CD4-positive, CD25-positive, alpha-beta regulatory T cell (primary cell): ENCODE measurements at places on chromosomes 11 and 22.

GRCh38 chr11:128911239-128911638 is 20.1 kb downstream of the KCNJ5 start:
- peaks cover 27% of the 10 kb centered on the region for H3K27me3 ChIP-seq
- DNase-seq: no peak
- H3K4me3 ChIP-seq: no peak overlapping the region
- no peak overlapping the region for H3K27ac ChIP-seq

GRCh38 chr11:774873-775592 is 2.3 kb downstream of the GATD1 start:
- no peak overlapping the region for H3K27ac ChIP-seq
- H3K27me3 ChIP-seq: no peaks in the 10 kb centered on the region
- DNase-seq: no peak
- no peak overlapping the region for H3K4me3 ChIP-seq
- peaks cover 30% of the 10 kb centered on the region for H3K4me1 ChIP-seq

DNA sequence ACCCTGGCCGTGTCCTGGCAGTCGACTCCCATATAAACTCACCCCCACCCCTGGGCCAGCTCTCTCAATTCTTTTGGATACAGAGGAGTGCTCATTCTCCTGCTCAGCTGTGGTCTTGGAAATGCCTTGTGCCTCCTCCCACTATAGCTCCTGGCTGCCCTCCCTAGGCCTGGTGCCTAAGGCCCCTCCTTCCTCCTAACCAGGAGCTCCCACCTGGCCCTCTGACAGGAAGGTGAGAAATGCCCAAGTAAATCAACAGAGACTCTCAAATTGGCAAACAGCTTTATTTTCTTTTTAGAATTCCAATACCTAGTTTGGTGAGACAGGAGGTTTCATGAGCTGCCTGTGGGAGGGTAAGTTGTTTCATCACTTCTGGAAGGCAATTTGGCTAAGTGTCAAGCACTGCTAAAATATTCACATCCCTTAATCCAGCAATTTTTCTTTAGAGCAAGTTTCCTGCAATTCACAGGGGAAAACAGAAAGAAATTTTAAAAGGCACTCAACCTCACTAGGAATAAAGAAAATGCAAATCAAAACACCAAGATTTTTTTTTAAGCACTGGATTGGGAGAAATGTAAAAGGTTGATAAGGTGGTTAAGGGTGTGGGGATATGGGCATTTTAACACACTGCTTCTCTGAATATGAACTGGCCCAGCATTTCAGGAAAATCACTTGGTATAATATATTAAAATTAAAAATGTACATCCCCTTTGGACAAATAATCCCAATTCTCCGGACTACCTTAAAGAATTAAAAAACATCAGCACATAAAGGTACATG is 209.7 kb upstream of the ARHGAP20 start:
- no peak overlapping the region for H3K4me3 ChIP-seq
- H3K27me3 ChIP-seq: no peaks in the 10 kb centered on the region
- H3K4me1 ChIP-seq: no peaks in the 10 kb centered on the region

- H3K27me3 ChIP-seq: no peaks in the 10 kb centered on the region
- no peak overlapping the region for H3K4me3 ChIP-seq
- H3K4me1 ChIP-seq: no peaks in the 10 kb centered on the region
- no peak overlapping the region for H3K27ac ChIP-seq
- no peak for DNase-seq
- no peaks in the 10 kb centered on the region for H3K36me3 ChIP-seq
Measured at GRCh38 chr11:1177020-1177770, 19.4 kb downstream of the MUC5AC start.

DNA sequence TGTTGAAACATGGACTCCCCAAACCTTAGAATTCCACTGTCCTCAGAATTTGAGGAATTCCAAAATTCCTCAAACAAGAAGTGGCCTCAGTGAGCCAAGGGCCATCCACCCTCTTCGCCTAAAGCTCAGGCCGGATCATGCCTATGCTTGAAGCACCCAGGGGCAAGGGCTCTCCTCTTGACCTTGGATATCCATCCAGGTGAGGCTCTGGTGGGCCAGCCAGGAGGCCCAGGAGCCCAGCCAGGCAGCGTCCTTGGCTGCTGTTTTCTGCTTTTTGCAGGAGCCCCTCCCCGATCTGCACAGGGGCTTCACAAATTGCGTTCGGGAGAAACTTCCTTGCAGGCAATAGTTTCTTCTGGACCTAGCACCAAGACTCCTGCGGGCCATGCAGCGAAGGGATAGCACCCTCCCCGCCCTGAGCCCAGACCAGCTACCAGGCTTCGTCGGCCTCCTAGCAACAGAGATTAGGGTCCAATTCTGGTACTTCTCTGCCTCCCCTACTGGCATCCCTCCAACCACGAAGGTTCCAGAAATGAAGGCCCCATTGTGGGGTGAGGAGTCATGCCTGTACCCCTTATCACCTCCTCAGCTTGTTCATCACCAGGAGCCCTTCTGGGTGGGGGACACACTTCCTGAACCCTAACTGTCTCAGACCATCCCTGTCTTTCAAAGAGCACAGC is 2.0 kb downstream of the PHLDA2 start:
- peaks cover 33% of the 10 kb centered on the region for H3K4me1 ChIP-seq
- H3K27ac ChIP-seq: no peak overlapping the region
- H3K27me3 ChIP-seq: no peaks in the 10 kb centered on the region
- no peak for DNase-seq
- no peak overlapping the region for H3K4me3 ChIP-seq

GRCh38 chr11:83259559-83259958 is 26.6 kb downstream of the CCDC90B start:
- H3K27me3 ChIP-seq: no peaks in the 10 kb centered on the region
- H3K4me3 ChIP-seq: no peak overlapping the region
- H3K27ac ChIP-seq: no peak overlapping the region
- no peak for DNase-seq

GRCh38 chr11:18012122-18012905 is 533 bp downstream of the SERGEF start:
- H3K27me3 ChIP-seq: no peaks in the 10 kb centered on the region
- H3K36me3 ChIP-seq: peaks cover 2% of the 10 kb centered on the region
- peak overlapping the region; percentile 88 for H3K27ac ChIP-seq
- DNase-seq: peak; percentile 33

GRCh38 chr11:77037057-77037456 is 2.9 kb downstream of the B3GNT6 start:
- H3K4me1 ChIP-seq: peaks cover 4% of the 10 kb centered on the region
- peaks cover 8% of the 10 kb centered on the region for H3K27me3 ChIP-seq
- H3K27ac ChIP-seq: no peak overlapping the region
- H3K36me3 ChIP-seq: no peaks in the 10 kb centered on the region

- DNase-seq: no peak
- no peak overlapping the region for H3K27ac ChIP-seq
- no peaks in the 10 kb centered on the region for H3K27me3 ChIP-seq
Measured at GRCh38 chr11:116397602-116398084, 375.1 kb downstream of the BUD13 start.

DNA sequence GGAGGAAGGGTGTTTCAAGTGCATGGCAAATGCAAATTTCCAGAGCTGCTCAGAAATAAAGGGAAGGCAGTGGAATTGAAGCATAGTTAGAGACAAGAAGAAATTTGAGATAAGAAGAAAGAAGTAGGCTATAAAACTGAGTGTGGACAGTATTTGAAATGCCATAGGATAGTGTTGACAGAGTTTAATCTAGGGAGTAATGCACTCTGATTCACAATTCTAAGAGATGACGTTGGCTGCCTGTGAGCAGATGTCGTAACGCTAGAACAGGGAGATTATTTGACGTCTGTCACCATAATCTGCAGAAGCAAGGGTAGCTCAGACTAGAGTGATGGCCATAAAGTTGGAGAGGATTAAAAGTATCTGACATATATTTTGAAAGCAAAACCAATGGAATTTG is 389.9 kb upstream of the KIRREL3 start:
- H3K36me3 ChIP-seq: no peaks in the 10 kb centered on the region
- no peak overlapping the region for H3K27ac ChIP-seq
- no peaks in the 10 kb centered on the region for H3K4me1 ChIP-seq
- H3K4me3 ChIP-seq: no peak overlapping the region
- DNase-seq: no peak
- H3K27me3 ChIP-seq: no peaks in the 10 kb centered on the region

GRCh38 chr11:12100841-12101242 is 9.5 kb upstream of the MICAL2 start:
- no peak overlapping the region for H3K27ac ChIP-seq
- H3K4me1 ChIP-seq: no peaks in the 10 kb centered on the region
- H3K27me3 ChIP-seq: peaks cover 2% of the 10 kb centered on the region
- no peak overlapping the region for H3K4me3 ChIP-seq
- no peaks in the 10 kb centered on the region for H3K36me3 ChIP-seq
- no peak for DNase-seq

GRCh38 chr11:72241291-72241781 is 2.6 kb downstream of the PHOX2A start:
- no peak overlapping the region for H3K27ac ChIP-seq
- peaks cover 22% of the 10 kb centered on the region for H3K27me3 ChIP-seq
- DNase-seq: no peak
- H3K4me1 ChIP-seq: peaks cover 25% of the 10 kb centered on the region
